ENCODE measurements at places on chromosomes 11 and 22.

DNA sequence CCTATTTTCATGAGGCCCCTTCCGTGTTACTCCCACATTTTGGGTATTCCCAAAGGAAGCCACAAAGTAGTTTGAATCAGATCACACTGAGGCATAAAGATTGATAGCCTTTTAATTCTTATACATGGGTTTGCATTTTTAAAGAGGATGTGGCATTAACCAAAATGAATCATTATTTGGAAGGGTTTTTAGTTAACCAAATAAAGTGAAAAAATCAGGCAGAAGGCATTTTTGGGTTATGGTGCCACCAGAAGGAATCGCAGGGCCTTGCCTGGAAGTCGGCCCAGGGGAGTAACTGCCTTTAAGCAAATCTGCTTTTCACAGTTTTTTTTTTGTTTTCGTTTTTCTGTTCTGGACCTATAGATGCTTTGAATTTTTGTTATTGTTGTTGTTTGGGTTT lies 55.4 kb downstream of the HSD17B12 start:
- DNase-seq: no peak

GRCh38 chr22:45993143-45993692 lies 16.3 kb upstream of the WNT7B start:
- DNase-seq: no peak

DNA sequence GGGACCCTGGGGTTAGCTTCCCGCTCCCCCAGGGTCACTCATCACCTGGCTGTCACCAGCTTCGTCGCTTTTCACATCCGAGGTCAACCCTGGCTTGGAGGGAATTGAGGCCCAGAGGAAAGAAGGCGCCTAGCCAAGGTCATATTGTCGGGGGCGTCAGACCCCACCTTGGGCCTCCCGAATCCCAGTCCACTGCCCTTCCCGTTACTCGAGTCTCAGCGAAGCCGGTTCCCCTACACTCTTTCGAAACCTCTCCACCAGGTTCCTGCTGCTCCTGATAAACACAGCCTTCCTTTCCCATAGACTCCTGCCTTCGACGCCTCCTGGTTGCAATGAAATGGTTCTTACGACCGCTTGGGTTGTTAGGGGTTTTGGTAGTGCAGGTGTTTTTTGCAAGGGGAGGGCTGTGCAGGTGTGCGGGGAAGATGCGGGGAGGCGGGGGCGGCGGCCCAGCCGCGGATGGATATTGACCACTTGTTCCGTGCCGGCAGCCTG lies 642 bp downstream of the NAA40 start:
- DNase-seq: no peak

DNA sequence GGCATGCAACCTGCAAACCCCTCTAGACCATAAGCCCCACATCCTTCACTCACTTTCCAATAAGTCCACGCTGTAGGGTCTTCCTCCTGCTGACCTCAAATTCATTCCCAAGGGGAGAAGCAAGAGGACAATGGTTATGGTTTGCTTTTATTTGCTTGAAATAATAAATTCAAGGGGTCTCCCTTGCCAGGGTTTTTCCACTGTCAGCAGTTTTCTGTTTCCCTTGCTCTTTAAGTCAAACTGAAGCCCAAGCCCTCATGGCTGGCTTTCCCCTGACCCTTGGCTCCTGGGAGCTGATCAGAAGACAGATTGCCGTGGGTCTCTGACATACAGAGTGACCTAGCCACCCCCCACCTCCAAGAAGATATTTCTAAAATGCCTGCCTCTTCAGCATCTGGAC lies 3.9 kb downstream of the SLC1A2 start:
- no peak for DNase-seq

GRCh38 chr11:86748296-86748695 lies 52.0 kb upstream of the PRSS23 start:
- no peak for DNase-seq

DNA sequence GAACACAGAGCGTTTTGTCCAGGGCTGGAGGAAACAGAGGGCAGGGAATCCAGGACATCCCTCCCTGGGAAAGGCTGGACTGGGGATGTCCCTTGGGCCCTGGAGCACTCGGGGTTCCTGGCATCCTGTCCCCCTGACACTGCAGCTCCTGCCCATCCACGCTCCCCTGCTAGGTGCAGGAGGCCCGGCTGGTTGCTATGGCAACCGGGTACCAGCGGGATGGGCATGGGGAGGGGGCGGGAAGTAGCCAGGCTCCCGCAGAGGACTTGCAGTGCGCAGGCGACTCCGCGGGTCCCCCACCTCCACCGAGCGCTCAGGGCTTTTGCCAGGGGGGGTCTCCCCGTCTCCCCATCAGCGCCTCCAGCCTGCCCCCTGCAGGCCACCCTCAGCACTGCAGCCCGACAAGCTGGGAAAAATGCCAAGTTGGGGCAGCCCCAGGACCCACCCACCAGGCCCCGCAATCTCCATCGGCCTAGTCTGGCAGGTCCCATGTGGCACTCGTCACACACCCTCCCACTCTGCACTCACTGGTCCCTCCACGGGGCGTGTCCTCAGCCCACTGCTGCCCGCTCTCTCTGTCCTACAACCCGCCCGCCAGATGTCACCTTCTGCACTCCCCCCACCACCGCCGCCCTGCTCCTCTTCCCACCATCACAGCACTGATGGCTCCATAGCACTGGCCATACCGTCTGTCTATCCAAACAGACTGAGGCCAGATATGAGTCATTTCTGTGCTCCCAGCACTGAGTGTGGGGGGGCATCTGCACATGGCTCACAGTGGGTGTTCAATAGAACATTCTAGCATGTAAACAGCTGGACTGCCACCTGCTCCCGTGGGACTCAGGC lies 31.5 kb downstream of the KIAA0930 start:
- DNase-seq: peak; percentile 97

DNA sequence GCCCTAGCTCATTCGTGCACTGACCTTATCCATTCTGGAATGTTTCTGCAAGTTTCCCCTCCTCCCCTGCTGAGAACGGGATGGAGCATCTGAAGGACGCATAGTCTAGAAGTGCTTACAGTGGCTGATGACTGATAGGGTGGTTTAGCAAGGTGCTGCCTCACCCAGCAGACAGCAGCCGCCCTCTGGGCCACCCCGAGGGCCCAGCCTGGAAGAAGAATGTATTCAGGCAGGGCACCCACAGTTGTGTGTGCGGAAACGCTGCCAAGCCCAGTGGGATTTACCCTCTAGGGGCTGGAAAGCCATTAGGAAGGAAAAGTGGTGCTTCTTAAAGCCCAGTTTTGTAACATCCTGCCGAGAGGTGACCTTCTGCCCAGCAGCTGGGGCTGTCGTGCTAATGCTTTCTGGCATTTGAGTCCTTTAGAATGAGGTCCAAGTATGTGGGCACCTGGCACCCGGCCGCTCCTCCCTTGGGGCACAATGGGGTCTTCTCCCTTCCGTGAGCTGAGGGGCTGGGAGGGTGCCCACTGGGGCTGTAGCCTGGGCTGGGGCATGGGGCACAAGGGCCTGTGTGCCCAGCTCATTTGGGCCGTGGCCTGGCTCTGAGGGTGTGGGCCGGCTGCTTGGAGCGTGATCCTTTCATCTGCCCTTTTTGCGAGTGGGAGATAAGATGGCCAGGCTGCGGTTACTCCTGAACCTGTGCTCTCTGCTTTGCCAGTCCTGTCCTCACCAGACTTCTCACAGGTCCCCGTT lies 14.4 kb downstream of the FBLN1 start:
- DNase-seq: no peak

DNA sequence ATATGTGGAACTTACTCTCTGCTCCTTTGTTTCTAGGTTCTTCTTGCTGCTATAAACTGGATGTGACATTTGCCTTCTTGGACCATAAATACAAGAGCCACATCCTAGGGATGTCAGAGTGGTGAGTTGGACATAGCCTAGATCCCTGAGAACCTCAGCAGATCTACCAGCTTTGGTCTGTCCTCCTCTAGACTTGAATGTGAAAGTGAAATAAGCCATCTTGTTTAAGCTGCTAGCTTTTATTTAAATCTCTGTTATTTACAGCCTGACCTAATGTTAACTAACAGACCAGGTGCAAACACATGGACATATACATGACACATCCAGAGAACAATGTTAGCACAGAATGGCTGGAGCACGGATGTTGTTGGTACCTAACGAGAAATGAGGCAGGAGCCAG lies 36.0 kb downstream of the SLN start:
- DNase-seq: no peak

DNA sequence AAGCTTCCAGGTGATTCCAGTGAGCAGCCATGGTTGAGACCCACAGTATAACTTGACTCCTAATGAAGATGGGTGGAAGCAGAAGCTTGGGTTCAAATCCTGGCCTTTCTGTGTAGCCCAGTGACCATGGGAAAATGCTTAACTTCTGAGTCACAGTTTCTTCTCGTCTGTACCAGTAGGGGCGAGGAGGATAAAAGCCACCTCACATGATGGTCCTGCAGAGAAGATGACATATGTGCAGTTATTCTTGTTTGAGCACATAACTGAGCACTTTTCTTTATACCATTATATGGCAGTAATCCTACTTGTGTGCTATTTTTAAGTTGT lies 4.9 kb downstream of the TMEM109 start:
- DNase-seq: no peak

- no peak for DNase-seq
Observed at GRCh38 chr11:28245131-28245530, 136.9 kb downstream of the METTL15 start.

- DNase-seq: no peak
Observed at GRCh38 chr22:29635734-29636357, 32.4 kb downstream of the NF2 start.

GRCh38 chr22:23542933-23543332 lies 37.2 kb downstream of the IGLL1 start:
- no peak for DNase-seq

Data from H1 (cell line).